Body of pancreas (tissue), 4 donors: ENCODE measurements at places on chromosomes 2 and 18.

DNA sequence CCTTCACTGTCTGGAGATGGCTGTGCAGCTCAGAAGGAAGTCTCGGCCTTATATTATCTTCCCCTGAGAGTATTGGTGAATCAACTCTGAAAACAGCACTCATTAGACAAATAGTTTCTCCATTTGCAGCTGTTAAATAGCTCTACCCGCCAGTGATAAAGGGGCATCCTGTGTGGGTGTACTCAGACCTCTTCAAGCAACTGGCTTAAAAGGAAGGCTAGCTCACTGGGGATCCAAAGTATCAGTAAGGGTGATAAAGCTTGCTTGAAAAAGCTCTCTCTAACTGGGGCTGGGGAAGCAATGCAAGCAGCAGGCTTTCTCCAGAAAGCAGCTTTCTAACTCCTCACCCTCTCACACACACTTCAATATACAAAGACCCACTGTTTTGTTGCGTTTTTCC, 64.9 kb upstream of the PSMD14 start:
- no peaks in the 10 kb centered on the region for H3K27me3 ChIP-seq
- H3K36me3 ChIP-seq: no peaks in the 10 kb centered on the region
- no peak overlapping the region for H3K4me3 ChIP-seq
- H3K27ac ChIP-seq: no peak overlapping the region
- no peak for DNase-seq

- no peak overlapping the region for H3K27ac ChIP-seq
- no peak for DNase-seq
- no peaks in the 10 kb centered on the region for H3K4me1 ChIP-seq
- no peaks in the 10 kb centered on the region for H3K27me3 ChIP-seq
- no peaks in the 10 kb centered on the region for H3K36me3 ChIP-seq
These were observed 1.5 kb upstream of the SULT1C2 start for GRCh38 chr2:108287169-108287568.

- no peaks in the 10 kb centered on the region for H3K4me1 ChIP-seq
- peak; percentile 21 for DNase-seq
- no peaks in the 10 kb centered on the region for H3K27me3 ChIP-seq
- H3K36me3 ChIP-seq: no peaks in the 10 kb centered on the region
These were observed 288.5 kb downstream of the TNS1 start for GRCh38 chr2:217714287-217714751.

DNA sequence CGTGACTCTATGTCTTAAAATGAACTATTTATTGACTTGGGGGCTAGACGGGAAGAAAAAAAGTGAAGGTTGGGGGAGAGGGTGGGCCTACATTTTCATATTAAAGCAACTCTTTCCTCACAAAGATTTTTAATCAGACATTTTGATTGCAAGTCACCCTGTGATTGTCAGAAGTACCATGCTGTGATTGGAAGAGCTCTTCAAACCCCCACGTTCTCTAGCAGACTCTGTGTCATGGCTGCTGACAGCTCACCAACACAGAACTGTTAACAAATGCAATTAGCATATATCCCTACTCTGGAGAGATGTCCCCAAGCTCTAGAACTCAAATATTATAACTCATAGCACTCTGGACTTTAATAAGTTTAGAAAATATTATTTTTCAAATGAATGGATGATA, 428.4 kb upstream of the DCC start:
- no peak overlapping the region for H3K4me3 ChIP-seq
- DNase-seq: no peak
- H3K36me3 ChIP-seq: no peaks in the 10 kb centered on the region
- no peak overlapping the region for H3K27ac ChIP-seq
- H3K4me1 ChIP-seq: no peaks in the 10 kb centered on the region

- H3K27ac ChIP-seq: no peak overlapping the region
- peaks cover 27% of the 10 kb centered on the region for H3K4me1 ChIP-seq
- H3K4me3 ChIP-seq: no peak overlapping the region
- H3K27me3 ChIP-seq: no peaks in the 10 kb centered on the region
These were observed 63.8 kb downstream of the SOWAHC start for GRCh38 chr2:109677835-109678580.

DNA sequence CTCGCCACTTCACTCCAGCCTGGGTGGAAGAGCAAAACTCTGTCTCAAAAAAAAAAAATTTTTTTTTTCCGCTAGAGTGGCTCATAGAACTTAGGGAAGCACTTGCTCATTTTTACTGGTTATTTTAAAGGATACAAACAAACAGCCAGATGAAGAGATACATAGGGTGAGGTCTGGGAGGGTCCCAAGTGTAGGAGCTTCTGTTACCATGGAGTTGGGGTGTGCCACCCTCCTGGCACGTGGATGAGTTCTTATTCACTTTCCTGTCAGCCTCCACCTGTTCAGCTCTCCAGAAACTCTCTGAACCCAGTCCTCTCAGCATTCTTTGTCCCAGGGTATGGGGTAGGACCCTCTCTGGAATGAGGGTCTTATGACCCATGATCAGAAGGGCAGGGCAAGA, 4.9 kb upstream of the MAT2A start:
- DNase-seq: no peak
- peaks cover 42% of the 10 kb centered on the region for H3K4me1 ChIP-seq
- no peak overlapping the region for H3K4me3 ChIP-seq
- no peak overlapping the region for H3K27ac ChIP-seq

DNA sequence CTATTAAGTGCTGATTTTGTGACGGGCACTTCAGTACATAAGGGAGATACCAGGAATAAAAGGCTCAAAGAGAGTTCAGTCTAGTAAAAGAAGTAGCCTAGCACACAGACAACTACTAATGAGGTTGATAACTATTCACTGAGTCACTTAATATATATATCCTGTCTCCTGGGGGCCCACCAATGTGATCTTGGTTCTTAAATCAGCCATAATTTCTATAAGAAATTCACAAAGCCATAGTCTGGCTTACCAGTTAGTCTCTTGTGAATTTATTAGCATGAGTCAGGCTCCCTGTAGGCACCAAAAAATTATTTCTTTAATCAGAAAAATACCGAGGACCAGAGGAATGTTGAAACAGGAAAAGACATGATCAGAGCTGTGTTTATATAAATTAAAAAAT, 10.4 kb downstream of the KCNE4 start:
- H3K4me1 ChIP-seq: peaks cover 19% of the 10 kb centered on the region
- no peaks in the 10 kb centered on the region for H3K36me3 ChIP-seq
- H3K27me3 ChIP-seq: no peaks in the 10 kb centered on the region
- H3K4me3 ChIP-seq: no peak overlapping the region
- no peak overlapping the region for H3K27ac ChIP-seq
- no peak for DNase-seq

- peaks cover 29% of the 10 kb centered on the region for H3K4me1 ChIP-seq
- peaks cover 20% of the 10 kb centered on the region for H3K27me3 ChIP-seq
- no peaks in the 10 kb centered on the region for H3K36me3 ChIP-seq
These were observed 5.1 kb downstream of the NOL4 start for GRCh38 chr18:34219651-34220050.

- DNase-seq: no peak
- no peaks in the 10 kb centered on the region for H3K27me3 ChIP-seq
- H3K4me1 ChIP-seq: no peaks in the 10 kb centered on the region
- no peak overlapping the region for H3K4me3 ChIP-seq
- H3K27ac ChIP-seq: no peak overlapping the region
- no peaks in the 10 kb centered on the region for H3K36me3 ChIP-seq
These were observed 376.4 kb upstream of the VWC2L start for GRCh38 chr2:214034417-214034816.

DNA sequence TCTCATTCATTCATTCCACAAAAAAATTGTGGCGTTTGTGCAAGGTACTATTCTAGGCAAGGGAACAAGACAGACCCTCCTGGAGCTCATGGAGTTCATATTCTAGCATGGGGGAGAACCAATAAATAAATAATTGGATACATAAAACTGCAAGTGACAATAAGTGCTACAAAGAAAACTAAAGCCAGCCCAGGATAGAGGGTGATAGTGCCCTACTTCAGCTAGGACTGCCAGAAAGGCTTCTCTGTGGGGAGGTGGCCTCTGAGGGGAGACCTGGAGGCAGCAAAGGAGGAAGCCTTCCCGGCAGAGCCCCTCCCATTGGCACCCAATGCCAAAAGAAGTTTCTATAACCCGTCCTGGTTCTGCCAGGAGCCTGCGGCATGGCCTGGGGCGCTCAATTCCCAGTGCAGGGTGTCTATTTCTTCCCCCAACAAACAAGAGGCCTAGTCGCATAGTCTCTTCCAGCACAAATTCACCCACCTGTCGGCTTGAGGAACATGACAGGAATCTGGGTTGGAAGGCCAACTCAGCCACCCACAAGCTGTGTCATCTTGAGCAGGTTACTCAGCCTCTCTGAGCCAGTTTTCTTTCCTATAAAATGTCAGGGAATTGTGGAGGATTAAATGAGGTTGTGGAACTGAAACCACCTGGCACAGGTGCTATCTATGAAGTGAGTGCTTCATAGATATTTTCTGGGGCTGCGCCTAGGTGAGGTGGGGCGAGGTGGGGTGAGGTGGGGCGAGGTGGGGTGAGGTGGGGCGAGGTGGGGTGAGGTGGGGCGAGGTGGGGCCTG, 94.3 kb downstream of the ZFP36L2 start:
- no peaks in the 10 kb centered on the region for H3K27me3 ChIP-seq
- H3K27ac ChIP-seq: peak overlapping the region; percentile 30
- H3K4me3 ChIP-seq: no peak overlapping the region
- DNase-seq: no peak
- H3K4me1 ChIP-seq: peaks cover 32% of the 10 kb centered on the region
- no peaks in the 10 kb centered on the region for H3K36me3 ChIP-seq

GRCh38 chr2:20197192-20197591, 27.7 kb downstream of the SDC1 start:
- H3K4me1 ChIP-seq: peaks cover 22% of the 10 kb centered on the region
- no peak for DNase-seq
- no peaks in the 10 kb centered on the region for H3K36me3 ChIP-seq
- H3K4me3 ChIP-seq: no peak overlapping the region
- H3K27ac ChIP-seq: peak overlapping the region; percentile 80

DNA sequence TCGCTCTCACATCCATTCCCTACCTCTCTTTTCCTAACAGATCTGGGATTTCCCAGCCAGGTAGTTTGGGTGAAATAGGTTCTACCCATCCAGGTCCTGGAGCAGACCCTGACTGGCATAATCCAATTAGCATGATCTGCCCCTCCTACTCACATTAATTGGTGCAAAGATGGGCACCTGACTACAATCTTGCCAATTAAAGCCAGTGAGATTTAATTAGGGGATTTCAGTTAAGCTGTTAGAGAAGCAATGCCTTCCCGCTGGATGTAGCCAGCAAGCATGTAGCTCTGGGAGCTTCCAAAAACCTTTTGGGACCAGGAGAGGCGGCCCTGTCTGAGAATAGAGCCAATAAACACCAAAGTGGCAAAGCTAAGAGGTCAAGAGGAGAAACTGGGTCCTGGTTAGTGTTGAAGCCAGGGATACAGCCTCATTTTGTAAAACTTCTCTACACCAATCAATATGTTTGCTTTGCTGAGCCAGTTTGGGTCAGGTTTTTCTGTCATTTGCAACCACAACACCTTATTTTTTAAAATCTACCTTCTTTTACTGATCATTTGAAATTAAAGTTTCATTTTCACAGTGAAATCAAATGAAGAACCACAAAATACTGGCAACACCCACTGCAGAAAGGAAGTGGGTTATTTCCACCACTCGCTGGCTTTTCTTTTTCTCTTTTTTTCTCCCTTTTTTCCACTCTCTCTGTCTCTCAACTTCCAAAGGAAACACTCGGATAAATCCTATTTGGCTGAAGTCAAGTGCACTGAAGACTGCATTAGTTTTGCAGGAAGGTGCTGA, 3.2 kb upstream of the TTC39C start:
- no peak overlapping the region for H3K4me3 ChIP-seq
- no peaks in the 10 kb centered on the region for H3K36me3 ChIP-seq
- H3K27ac ChIP-seq: no peak overlapping the region
- no peaks in the 10 kb centered on the region for H3K27me3 ChIP-seq
- H3K4me1 ChIP-seq: peaks cover 13% of the 10 kb centered on the region

GRCh38 chr2:239363946-239364637, 36.7 kb downstream of the HDAC4 start:
- no peak overlapping the region for H3K27ac ChIP-seq
- H3K27me3 ChIP-seq: no peaks in the 10 kb centered on the region
- no peaks in the 10 kb centered on the region for H3K4me1 ChIP-seq
- no peak for DNase-seq

GRCh38 chr18:55093808-55094207, 134.5 kb upstream of the CCDC68 start:
- no peak overlapping the region for H3K4me3 ChIP-seq
- H3K4me1 ChIP-seq: no peaks in the 10 kb centered on the region
- no peaks in the 10 kb centered on the region for H3K27me3 ChIP-seq
- no peak overlapping the region for H3K27ac ChIP-seq
- H3K36me3 ChIP-seq: no peaks in the 10 kb centered on the region

DNA sequence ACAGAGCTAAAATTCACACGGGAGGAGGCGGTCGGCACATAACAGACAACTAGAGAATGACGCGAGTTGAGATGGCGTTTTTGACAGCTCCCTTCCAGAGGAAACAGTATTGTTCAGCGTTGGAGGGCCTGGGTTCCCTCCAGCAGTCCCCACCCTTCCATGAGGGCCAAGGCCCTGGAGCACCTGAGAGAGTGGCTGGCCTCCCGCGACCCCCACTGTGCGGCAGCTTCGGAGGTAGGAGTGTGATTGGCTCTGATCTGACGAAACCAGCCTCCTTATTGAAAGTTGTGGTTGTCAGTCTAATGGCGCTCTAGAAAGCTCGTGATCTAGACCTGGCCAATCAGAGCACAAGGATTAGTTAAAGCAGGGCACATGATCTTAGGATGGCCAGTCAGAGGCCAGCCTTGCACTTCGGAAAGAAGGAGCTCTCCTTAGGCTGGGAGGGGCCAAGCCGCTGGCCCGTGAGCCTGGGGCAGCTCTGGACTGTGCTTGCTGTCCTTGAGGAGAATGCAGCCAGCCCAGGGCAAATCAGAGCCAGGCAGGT, 104.5 kb upstream of the CELF4 start:
- H3K4me3 ChIP-seq: no peak overlapping the region
- no peaks in the 10 kb centered on the region for H3K36me3 ChIP-seq
- H3K4me1 ChIP-seq: no peaks in the 10 kb centered on the region
- DNase-seq: no peak
- no peaks in the 10 kb centered on the region for H3K27me3 ChIP-seq
- no peak overlapping the region for H3K27ac ChIP-seq

- no peak overlapping the region for H3K27ac ChIP-seq
- no peaks in the 10 kb centered on the region for H3K4me1 ChIP-seq
- DNase-seq: no peak
These were observed 39.8 kb downstream of the MYO7B start for GRCh38 chr2:127575185-127575765.

- no peaks in the 10 kb centered on the region for H3K36me3 ChIP-seq
- H3K27me3 ChIP-seq: no peaks in the 10 kb centered on the region
- peaks cover 37% of the 10 kb centered on the region for H3K4me1 ChIP-seq
- peak; percentile 94 for DNase-seq
These were observed 129.6 kb upstream of the SLC1A4 start for GRCh38 chr2:64859312-64860212.

- H3K4me3 ChIP-seq: no peak overlapping the region
- no peaks in the 10 kb centered on the region for H3K4me1 ChIP-seq
- H3K36me3 ChIP-seq: no peaks in the 10 kb centered on the region
- peaks cover 2% of the 10 kb centered on the region for H3K27me3 ChIP-seq
- H3K27ac ChIP-seq: no peak overlapping the region
- DNase-seq: no peak
These were observed 5.5 kb upstream of the SLC8A1 start for GRCh38 chr2:40457366-40457765.

GRCh38 chr18:59848002-59848401, 51.8 kb upstream of the PMAIP1 start:
- no peak overlapping the region for H3K4me3 ChIP-seq
- no peaks in the 10 kb centered on the region for H3K27me3 ChIP-seq
- no peak for DNase-seq
- H3K27ac ChIP-seq: no peak overlapping the region

GRCh38 chr2:168926621-168927386, 25.7 kb downstream of the G6PC2 start:
- H3K4me1 ChIP-seq: no peaks in the 10 kb centered on the region
- H3K36me3 ChIP-seq: no peaks in the 10 kb centered on the region
- no peak for DNase-seq
- no peak overlapping the region for H3K27ac ChIP-seq
- H3K4me3 ChIP-seq: no peak overlapping the region
